ENCODE measurements at places on chromosomes 12 and 14.

- no peak for DNase-seq
Observed at GRCh38 chr14:30427846-30428245, 131.1 kb upstream of the G2E3 start.

GRCh38 chr12:29152981-29153630 lies 4.0 kb downstream of the FAR2 start:
- DNase-seq = no peak

- DNase-seq = peak; percentile 36
Observed at GRCh38 chr12:71589478-71589881, 74.2 kb downstream of the ZFC3H1 start.

DNA sequence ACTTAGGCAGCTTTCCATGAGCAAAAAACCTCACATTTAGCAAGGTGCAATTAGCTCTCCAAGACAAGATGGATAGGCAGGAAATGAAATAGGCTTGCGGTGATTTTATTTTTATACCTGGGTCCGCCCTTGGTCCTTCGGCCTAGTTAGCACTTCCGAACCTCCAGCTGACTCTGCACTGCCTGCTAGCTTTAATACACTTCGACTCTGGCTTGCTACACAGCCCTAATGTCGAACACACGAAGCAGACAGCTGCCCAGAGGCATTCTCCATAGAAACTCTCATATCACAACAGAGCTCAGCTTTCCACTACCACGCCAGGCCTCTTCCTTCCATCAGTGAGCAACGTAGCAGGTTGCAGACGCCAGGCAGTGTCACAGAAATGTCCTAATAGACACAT lies 688.0 kb downstream of the VRK1 start:
- no peak for DNase-seq

- DNase-seq = no peak
Observed at GRCh38 chr12:3357950-3358525, 133.0 kb upstream of the PRMT8 start.

DNA sequence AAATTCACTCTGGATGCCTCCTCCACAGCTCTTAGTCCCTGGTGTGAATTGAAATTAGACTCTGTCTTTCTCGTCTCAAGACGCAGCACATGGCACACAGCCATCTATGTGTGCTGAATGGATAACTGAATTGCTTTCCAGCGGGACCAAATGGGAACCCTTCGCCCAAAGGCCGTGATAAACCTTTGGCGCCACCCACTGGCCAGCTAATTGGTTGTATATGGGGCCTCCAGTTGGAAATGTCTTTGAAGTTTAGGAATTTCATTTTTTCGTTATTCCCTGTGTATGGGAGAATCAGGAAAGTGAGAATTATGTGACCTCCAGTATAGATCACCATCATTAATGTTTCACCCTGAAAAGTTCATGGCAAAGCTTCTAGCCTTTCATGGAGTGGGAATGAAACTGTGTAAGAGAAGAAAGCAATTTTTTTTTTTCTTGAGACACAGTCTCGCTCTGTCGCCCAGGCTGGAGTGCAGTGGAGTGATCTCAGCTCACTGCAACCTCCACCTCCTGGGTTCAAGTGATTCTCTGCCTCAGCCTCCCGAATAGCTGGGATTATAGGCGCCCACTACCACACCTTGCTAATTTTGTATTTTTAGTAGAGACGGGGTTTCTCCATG lies 9.8 kb upstream of the HSP90AA1 start:
- DNase-seq = peak; percentile 84

DNA sequence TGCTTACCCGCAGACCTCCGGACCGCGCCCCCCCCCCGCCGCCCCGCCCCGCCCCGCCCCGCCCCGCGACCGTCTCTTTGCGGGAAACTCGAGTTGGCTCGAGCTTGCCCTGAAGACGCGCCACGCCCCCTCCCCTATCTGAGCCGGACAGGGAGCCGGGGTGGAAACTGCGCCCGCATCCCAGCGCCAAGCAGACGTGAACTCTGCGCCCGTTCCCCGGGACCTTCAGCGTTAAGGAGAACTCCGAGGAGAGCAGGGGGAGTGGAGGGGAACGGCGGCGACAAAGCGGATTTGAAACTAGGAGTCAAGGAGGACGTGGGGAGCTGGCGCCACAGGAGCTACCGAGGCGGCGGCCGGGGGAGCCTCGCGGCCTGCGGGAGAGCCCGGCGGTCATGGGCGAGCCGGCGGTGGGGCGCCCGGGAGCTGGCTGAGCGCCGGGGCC lies at the start of gene KCNK13:
Gene KCNK13 (plus strand): TSS at position 310 of the 442 bp plus-strand sequence. CDS start 212 bp downstream, outside the sequence.
- DNase-seq = no peak

DNA sequence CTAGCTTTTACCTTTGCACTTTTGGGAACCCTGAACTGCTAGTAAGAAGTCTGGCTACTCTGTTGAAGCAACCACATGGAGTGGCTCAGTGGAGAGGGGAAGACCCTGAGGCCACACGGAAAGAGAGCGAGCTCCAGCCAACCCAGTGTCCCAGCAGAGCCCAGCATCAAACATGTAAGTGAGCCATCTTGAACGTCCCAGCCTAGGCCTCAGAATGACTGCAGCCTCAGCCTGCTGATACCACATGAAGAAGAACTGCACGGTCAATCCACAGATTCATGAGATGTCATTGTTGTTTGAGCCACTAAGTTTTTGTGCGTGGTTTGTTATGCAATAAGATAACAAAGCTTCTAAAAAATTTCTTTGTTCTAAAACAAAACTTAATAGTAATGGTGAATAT lies 40.2 kb downstream of the TFCP2 start:
- DNase-seq = no peak

DNA sequence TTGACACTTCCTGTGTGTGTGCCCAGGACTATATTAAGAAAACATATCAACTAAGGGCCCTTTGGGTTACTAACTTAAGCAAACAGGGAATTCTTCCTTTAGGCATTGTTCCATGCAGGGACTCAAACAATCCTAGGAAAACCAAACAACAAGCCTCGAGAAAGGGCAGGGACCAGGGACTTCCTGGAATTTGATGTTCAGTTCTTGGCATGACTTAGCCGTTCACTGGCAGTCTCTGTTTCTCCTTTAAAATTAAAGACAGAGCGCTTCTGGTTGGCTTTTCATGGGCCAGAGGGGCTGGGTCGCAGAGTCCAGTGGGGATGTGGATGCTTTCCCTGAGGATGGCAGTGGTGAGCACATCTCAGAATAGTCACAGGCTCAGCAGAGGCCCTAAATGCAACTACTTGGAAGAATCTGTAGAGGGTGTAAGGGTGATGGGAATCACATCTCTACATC lies 35.2 kb downstream of the RNFT2 start:
- DNase-seq = peak; percentile 15

GRCh38 chr14:52233693-52234092 lies 33.8 kb upstream of the PTGDR start:
- no peak for DNase-seq

- peak; percentile 95 for DNase-seq
Observed at GRCh38 chr14:60102389-60102788, 10.7 kb downstream of the PCNX4 start.

DNA sequence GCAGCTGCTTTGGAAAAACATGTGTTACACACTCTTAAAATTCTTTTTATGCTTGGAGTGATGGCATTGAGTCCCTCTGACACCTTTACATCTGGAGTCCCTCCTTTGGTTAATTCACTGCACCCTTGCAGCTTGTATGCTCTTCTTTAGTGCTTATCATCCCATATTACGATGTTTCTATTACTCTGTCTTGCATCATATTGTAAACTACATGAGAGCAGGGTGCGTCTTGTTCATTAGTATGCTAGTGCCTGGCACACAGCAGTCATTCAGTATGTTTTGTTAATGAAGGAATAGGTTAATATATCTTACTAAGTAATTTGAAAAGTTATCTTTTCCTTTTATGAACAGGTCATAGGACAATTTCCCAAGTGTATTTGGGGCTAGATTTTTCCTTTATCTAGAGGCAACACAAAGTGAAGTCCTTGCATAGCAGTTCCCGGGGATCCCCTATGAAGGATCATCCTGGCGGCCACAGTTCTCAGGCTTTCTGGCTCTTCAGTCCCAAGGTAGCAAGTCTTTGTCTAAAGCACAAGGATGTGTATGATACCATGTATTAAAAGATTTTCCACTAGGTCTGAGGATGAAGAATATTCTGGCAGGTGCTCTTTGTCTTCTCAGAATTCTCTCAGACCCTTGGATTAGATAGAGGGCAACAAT lies 363.8 kb downstream of the FUT8 start:
- DNase-seq = no peak

DNA sequence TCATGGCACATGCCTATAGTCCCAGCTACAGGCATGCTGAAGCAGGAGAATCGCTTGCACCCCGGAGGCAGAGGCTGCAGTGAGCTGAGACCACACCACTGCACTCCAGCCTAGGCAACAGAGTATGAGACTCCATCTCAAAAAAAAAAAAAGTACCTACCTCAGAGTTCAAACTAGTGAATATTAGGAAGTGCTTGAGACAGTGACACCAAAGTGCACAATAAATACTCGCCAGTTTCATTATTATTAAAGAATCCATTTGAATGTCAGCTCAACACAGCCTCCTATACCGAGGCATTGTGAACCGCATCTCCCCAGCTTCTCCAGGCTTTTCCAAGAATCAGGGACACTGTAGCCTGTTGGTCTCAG lies 5.0 kb downstream of the GAPDH start:
- DNase-seq = no peak

DNA sequence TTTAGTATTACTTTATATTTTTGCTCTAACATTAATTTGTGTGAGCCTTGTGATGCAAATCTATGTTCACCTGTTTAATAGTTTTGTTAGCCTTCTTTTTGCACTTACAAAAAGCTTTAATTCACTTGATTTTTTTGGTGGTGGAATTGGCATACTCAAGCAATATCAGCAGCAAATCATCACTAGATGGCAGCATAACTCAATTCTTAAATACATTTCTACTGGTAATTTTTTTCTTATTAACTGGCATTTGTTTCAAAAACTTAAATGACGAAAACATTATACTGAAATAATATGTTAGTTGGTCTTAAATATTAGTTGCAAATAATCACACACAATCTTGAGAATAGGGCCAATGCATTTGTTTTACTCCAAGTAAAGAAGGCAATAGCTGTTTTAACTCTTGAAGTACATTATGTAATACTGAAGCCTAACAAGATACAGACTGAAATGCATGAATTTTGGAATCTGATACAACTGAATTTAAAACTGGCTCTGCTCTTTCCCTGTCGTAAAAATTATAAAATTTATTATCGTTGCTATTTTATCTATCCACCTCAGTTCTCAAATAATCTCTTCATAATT lies 151.5 kb downstream of the ATXN7L3B start:
- DNase-seq = peak; percentile 70

DNA sequence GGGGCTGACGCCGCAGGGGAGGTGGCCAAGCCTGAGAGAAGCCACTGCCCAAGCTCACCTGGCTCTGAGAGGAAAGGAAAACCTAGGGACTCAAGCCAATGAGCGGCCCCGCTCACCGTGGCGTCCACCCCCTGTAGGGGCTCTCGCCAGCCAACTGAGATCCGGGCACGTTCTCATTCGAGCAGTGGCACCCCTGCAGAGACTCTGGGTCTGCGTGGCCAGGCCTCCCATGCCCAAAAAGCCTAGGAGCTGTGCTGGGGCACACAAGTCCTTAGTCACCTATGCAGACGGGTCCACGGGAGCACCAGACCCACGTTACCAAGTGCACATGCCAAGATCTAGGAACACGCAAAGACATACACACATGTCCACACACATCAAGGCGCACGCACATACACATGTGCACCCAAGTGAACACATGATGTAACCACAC lies 106.2 kb downstream of the NCOR2 start:
- DNase-seq = no peak

GRCh38 chr14:77529213-77529612 lies 30.6 kb upstream of the ISM2 start:
- DNase-seq = no peak

DNA sequence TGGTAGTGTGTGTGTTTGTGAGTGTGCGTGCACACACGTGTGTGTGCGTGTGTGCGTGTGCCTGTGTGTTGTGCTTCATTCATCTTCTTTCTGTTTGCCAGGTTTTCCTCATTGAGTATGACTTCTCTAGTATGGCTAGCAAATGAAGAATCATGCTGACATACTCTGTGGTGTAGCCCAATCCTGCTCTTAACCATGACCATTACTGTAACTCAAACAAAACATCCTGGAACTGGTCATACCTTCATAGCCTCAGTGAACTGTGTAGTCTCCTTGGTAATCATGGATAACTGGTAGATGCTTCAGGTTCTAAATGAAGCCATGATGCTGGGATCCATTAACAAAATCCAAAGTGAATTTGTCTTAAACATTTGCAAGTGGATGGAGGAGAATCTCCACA lies 1117.7 kb downstream of the BCL11B start:
- no peak for DNase-seq

Measured in fibroblast of mammary gland (primary cell).